ENCODE measurements at places on chromosomes 11 and 22. TPM values are rescaled to one million over a fixed set of nuclear protein-coding genes. Genes with fewer than 3 reads are reported as not detected.

The F2 gene
- not detected for total RNA-seq

The WT1 gene
- 10.7 TPM for total RNA-seq

The MS4A15 gene
- total RNA-seq, result not detected

The HEPACAM gene
- total RNA-seq, result not detected

The IL18BP gene
- 3.4 TPM for total RNA-seq

The P4HA3 gene
- total RNA-seq, result 2.5 TPM

The APOBEC3G gene
- 15.8 TPM for total RNA-seq

The CCDC87 gene
- not detected for total RNA-seq

Data from Daoy (cell line).